Smooth muscle cell of the coronary artery (primary cell): ENCODE measurements at places on chromosomes 11 and 22. TPM values are rescaled to one million over a fixed set of nuclear protein-coding genes. Genes with fewer than 3 reads are reported as not detected.

Gene ATP6V1E1
- 94.7 and 143 TPM in 2 replicates for total RNA-seq

Gene GGT1
- 0.83 and 2.3 TPM in 2 replicates for total RNA-seq

Gene BCO2
- 0.15 and 1.3 TPM in 2 replicates for total RNA-seq

Gene H19
- total RNA-seq, result 2.3 and 523 TPM in 2 replicates

Gene LINC01488
- total RNA-seq, result 0.08 TPM in 1 of 2 replicates, not detected in the other

Gene SCN4B
- total RNA-seq, result not detected in 2 replicates

Gene DCDC1
- total RNA-seq, result 0.08 and 0.12 TPM in 2 replicates

Gene PGR
- total RNA-seq, result 0.38 and 0.59 TPM in 2 replicates

Gene TMPRSS13
- total RNA-seq, result not detected in 2 replicates
